ENCODE measurements at places on chromosomes 11 and 22.
A peak's percentile ranks its signal among the peaks of the same experiment; 100 is the strongest.

GRCh38 chr11:130947481-130947880 is 31.2 kb upstream of the SNX19 start:
- DNase-seq = no peak

- DNase-seq = no peak
Measured at GRCh38 chr11:109993786-109994185, 99.4 kb upstream of the ZC3H12C start.

GRCh38 chr11:16226245-16226644 is 130.1 kb downstream of the SOX6 start:
- DNase-seq = no peak

GRCh38 chr22:17841836-17842235 is 67.6 kb upstream of the BID start:
- DNase-seq = no peak

DNA sequence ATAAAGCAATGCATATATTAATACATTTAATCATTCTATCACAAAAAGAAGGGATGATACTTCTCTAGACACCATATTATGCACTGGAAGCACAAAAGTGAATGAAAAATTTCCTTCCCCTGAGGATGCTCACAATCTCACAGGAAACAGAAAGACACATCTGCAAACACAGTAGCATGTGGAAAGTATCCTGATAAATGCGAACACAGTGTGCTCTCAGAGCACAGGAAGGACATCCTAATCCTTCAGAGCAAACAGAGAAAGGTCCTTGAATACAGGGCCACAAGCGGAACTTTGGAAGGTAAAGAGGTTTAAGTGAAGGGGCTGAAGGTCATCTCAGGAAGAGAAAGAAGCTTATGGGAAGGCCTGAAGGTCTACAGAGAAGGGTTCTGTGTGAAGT is 524.6 kb upstream of the LRRC4C start:
- no peak for DNase-seq

DNA sequence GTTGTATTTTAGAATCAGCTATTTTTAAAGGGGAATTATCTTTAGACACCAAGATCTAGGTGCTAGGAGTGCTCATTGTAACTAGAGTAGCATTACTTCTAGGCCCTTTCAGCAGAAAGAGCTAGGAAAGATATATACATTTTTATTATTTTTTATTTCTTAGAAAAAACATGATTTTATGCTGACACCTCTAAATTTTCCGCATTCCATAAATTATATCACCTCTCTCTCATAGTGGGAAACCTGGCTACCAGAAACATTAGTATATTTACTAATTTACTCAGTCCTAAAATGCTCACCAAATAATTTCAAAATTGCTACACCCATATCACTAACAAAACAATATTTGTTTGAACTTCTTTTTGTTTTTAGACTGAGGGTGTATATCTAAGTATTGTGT is 32.1 kb upstream of the SLC36A4 start:
- no peak for DNase-seq

- DNase-seq = no peak
Measured at GRCh38 chr11:90344546-90344945, 121.7 kb upstream of the CHORDC1 start.

GRCh38 chr11:119728211-119728626 is 781 bp downstream of the NECTIN1 start:
- no peak for DNase-seq

GRCh38 chr22:43566561-43567332 is 154.9 kb downstream of the MPPED1 start:
- DNase-seq = no peak

GRCh38 chr11:78603792-78604191 is 29.1 kb upstream of the NARS2 start:
- no peak for DNase-seq

DNA sequence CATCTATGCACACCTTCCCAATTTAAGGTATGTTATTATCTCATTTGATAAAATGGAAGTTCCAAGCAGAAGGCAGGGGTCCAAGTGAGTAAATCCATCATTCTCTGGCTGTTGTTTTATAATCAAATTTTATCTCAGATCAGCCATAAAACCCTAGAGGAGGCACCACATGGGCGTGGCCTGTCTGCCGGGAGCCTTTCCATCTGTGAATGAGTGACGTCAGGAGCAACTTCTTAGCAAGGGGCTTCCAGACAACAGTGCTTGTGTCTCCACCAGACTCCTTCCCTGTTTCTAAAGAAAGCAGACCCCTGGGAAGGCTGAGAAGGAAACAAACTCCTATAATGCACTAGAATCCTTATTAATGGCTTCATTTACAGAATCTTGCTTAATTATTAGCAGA is 13.5 kb downstream of the SEZ6L start:
- no peak for DNase-seq

- no peak for DNase-seq
Measured at GRCh38 chr11:67613960-67614715, 7.4 kb downstream of the NDUFV1 start.

- no peak for DNase-seq
Measured at GRCh38 chr22:31286360-31287255, 5.7 kb downstream of the PIK3IP1 start.

GRCh38 chr22:49512487-49513165 is 315.0 kb downstream of the BRD1 start:
- DNase-seq = no peak

GRCh38 chr11:109184376-109184775 is 237.6 kb upstream of the C11orf87 start:
- DNase-seq = no peak

DNA sequence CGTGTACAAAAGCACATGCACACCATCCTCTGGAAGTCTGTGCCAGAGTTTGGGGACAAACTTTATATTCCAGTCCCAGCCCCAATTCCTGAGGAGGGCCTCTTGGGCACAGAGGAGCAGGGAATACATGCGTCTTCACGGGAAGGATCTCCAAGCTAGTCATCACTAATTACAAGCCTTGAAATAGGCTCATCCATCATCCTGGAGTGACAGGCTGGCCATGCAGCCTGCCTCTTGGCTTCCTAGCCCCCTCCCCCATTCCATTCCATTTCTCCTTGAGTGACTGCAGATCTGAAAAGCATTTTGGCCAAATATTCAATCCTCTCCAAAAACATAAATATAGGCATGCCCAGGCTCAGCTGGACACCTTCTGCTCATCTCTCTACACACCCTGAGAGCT is 24.8 kb downstream of the SERPING1 start:
- no peak for DNase-seq

- DNase-seq = no peak
Measured at GRCh38 chr11:135036488-135037297, 624.7 kb upstream of the B3GAT1 start.

DNA sequence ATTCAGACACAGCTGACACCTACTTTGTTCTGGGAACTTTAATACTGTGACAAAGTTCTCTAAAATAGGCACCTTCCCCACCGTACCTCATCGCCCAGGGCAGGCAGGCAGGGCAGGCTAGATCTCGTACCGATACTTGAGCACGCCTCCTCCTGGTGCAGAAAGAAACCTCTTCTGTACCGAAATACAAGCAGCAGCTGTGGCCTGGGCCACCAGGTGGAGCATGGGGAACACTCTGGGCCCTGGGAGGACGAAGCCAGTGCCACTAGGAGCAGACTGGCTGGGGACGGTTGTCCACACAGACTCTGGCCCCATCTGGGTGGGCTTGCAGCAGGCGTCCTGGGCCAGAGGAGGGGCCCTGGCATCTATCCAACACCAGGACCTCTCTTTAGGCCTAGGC is 12.8 kb downstream of the PMM1 start:
- DNase-seq = no peak

GRCh38 chr11:131041331-131042040 is 125.2 kb upstream of the SNX19 start:
- DNase-seq = no peak

- DNase-seq = no peak
Measured at GRCh38 chr11:130691581-130691980, 224.7 kb downstream of the SNX19 start.

- no peak for DNase-seq
Measured at GRCh38 chr11:71153005-71153390, 99.4 kb downstream of the SHANK2 start.

DNA sequence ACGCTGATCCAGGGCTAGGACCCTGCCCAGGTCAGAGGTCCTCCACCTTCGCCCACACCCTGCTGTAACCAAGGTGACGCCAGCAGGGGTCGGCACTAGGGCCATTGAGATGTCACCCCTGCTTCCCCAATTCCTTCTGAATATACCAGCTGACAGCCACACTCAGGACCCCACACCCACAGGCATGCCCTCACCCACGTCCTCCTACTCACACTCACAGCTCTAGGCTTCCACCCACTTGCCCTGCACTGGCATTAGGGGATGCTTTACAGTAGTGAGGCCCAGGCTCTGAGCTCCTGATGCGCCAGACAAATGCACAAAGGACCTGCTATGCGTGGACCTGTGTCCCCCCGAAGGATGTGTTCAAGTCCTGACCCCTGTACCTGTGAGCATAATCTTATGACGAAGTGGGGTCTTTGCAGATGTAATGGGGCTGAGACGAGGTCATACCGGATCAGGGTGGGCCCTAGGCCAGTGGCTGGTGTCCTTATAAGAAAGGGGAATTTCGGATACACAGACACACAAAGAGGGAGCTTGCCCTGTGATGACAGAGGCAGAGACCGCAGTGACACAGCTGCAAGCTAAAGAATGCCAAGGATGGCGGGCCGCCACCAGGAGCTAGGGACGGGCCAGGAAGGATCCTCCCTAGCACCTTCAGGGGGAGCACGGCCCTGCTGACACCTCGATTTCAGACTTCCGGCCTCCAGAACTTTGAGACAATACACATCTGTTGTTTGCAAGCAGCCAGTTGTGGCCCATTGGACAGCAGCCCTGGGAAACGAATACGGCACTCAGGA is 11.2 kb downstream of the WNT11 start:
- no peak for DNase-seq

- DNase-seq = no peak
Measured at GRCh38 chr11:8480858-8481257, 113.2 kb downstream of the STK33 start.

GRCh38 chr22:20405291-20405930 is 11.5 kb downstream of the ZNF74 start:
- DNase-seq = no peak

DNA sequence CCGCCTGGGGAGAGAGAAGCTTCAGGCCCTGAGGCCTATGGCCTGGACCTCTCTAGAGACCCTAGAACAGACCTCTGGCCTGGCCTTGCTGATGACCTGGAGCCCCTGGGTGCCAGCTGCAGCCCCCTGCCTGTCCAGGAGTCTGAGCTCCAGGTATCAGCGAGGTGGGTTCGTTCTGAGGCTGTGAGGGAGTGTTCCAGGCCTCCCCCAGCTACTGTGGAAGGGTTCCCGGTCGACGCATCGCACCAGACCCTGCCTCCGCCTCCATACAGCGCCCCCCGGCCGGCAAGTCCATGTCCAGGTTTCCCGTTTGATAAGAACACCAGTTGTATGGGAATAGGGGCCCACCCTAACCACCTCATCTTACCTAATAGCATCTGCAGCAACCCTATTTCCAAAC is 111.1 kb downstream of the KCNQ1 start:
- DNase-seq = no peak

DNA sequence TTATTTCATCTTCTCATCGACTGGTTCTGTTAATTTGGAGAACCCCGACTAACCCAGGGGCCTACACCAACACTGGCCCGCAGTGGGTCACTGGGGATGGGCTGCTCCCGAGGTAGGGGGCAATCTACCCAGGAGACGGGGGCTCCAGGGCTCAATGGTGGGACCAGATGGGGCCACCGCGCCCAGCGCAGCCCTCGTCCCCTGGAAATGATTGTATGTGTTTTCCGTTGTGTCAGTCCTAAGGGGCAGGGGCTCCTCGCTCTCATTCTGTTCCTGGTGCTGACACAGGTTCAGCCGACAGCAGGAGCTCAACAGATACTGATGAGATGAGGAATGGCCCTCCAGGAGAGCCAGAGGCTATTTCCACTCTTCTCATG is 20.7 kb downstream of the A4GALT start:
- DNase-seq = no peak

- peak; percentile 71 for DNase-seq
Measured at GRCh38 chr22:44729391-44730021, 22.9 kb upstream of the ARHGAP8 start.

All from forelimb muscle (tissue), 1 donor.